ENCODE measurements at places on chromosomes 3 and 15.

GRCh38 chr3:152054315-152054714 is 180.9 kb downstream of the SUCNR1 start:
- DNase-seq = no peak

GRCh38 chr3:79086514-79086913 is 681.3 kb downstream of the ROBO1 start:
- peak; percentile 16 for DNase-seq

DNA sequence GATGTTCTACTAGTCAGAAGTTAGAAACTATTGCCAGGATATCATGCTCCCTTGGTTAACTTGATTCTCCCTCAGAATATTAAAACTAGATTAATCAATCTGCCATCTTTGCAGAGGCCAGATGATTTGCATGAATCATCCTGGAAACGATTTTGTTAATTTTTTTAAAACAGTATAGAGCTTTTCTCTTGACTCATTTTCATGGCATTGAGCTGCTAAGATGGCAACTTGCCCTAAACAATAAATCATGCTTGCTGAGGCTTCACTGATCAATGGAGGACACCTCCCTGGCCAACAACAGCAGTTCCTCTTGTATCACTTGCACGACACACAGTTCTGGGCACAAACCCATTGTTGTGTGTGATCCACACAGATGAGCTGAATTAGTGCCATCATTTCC is 109.1 kb downstream of the COL6A6 start:
- DNase-seq = no peak

DNA sequence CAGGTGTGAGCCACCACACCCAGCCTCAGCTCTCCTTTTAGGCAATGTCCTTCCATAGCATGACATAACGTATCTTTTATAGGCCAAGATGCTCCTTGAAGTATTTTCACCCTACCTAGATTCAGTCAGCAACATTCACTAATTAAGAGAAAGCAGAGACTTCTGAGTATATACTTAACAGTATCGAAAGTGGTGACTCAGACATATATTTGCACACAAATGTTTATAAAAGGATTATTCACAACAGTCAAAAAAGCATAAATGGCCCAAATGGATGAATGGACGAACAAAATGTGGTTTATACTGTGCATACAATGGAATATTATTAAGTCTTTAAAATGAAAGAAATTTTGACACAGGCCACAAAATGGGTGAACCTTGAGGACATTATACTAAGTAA is 108.6 kb downstream of the ZNF385D start:
- no peak for DNase-seq

GRCh38 chr3:112569265-112569664 is 7.4 kb downstream of the SLC35A5 start:
- no peak for DNase-seq

- no peak for DNase-seq
Measured at GRCh38 chr3:156360963-156361362, 194.0 kb downstream of the SSR3 start.

GRCh38 chr3:153970047-153970446 is 151.1 kb upstream of the ARHGEF26 start:
- DNase-seq = no peak

DNA sequence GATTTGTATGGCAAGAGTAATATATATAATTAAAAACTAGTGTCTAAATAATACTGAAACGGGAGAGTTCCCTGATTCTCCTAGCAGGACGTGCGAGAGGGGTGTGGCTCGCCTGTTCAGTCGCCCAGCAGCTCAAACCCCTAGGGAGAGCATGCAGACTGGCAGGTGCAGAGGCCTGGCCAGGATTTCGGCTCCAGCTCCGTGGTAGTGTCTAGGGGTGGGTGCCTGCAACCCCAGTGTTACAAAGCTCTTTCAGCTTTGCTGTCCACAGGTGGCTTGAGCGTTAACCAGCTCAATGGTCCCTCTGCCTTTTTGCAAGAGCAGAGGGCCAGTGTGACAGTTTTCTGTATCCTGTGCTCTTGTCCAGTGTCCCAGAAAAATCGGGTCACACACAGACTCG is 226.6 kb downstream of the ALCAM start:
- no peak for DNase-seq

DNA sequence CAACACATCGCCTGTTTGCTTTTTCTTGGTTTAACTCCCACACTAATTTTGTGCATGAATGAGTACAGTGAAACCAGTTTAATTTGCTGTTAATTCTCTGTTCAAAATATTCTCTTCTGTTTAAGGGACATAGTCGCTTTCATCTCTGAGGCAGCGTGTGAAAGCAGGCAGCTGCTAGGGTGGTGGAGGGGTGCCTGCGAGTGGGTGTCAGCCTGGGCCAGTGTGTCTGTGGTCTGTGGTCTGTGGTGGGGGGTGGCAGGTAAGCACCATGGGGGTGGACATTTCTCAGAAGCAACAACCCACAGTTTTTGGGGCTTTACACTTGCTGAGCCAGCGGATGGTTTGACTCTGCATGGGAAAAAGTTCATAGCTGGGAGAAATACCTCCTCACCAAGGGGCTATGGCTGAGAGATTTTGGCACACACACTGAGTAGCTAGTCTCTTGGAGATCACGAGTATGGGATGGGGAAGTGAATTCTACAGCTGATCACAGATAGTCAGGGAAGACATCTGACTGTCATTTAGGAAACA is 109.2 kb downstream of the EPHB1 start:
- DNase-seq = no peak

DNA sequence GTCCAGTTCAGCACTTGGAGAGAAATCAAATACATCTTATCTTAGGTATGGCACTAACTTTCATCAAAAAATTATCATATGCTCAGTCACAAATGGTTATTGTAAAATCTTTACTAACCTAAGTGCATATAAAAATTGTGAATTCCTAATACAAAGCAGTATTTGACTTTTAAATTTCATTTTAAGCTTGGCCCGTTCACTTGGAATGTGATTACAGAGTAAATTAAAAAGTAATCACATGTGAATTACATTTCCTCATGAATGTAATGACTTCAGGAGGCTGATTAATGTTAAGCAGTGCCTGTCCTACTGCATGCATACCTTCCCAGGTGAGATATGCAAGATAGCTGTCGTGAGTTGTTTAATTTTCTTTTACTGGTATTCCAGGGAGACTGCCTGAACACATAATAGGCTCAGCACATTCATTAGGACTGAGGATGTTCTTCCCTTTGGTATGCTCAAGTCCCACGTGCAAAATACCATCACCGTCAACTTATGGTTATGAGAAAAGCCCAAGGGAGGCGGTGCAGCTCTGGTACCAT is 1053.0 kb downstream of the FHIT start:
- no peak for DNase-seq

GRCh38 chr3:138394686-138395085 is 39.7 kb upstream of the ESYT3 start:
- DNase-seq = no peak

DNA sequence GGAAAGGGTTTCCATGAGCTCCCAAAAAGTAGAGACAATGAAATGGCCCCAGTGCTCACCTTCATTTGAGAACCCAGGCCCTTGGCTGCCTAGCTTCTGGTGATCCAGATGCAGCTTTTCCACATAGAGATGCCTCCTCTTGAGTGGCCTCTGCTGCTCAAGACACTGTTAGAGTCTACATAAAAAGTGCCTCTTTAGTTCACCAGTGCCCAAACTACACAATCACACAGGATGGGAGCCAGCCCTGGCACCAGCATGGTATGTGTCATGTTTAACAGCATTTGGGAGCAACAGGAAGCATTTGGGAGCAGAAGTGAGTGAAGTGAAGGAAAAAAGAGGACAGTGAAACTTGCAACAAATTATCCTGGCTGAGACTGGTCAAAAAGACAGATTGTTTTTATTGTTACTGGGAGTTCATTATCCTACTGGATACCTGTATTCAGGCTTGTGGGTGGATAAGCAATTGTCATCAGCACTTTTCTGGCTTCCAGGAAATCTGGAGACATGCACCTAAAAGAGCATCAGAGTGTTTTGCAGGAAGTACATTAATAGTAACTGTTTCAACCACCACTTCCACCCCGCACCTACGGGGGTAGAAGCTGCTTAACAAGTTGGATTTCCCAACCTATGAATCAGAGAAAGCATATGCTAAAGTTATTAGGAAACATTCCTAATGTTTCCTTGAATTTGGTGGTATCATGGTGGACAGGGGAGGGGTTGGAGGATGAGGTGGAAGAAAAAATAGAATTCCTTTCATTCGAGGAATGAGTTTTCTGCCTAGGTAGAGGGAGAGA is 416.2 kb downstream of the IGSF11 start:
- peak; percentile 38 for DNase-seq

- no peak for DNase-seq
Measured at GRCh38 chr3:80999481-80999880, 762.0 kb downstream of the GBE1 start.

GRCh38 chr3:120364821-120365220 is 15.7 kb upstream of the LRRC58 start:
- peak; percentile 20 for DNase-seq

DNA sequence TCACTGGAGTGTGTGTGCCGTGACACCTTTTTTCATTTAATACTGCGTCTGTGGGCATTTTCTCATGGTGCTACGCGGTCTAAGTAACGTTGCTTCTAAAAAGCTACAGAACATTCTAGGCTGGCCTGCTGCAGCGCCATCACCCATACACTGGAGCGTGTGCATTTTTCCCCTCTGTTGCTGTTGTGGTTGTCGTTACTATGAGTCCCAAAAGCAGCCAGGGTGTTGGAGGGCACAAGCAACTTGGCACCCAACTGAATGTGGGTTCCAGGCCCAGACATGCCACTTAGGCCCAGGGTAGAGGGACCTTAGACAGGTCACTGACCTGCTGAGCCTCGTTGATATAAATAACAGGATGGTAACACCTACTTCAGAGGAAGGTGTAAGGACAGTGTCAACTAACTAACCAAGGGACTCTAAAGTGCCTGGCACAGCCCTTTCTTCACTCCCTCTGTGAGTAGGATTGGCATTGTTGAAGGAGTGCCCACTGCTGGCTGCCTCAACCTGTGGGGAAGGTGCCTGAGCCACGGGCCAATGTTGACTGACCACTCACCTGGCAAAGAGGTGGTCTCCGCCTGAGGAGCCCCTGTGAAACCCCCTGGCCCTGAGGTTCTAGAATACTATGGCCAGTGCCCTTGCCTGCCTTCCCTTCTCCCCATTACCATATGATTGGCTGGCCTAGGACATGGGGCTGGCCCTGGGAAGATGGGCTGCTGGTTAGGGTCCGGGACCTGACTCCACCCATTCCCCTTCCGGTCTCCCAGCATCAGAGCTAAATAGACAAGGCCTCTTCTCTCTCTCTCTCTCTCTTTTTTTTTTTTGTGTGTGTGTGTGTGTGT is 3.5 kb downstream of the CSK start:
- no peak for DNase-seq

- no peak for DNase-seq
Measured at GRCh38 chr3:150015901-150016300, 45.2 kb upstream of the PFN2 start.

DNA sequence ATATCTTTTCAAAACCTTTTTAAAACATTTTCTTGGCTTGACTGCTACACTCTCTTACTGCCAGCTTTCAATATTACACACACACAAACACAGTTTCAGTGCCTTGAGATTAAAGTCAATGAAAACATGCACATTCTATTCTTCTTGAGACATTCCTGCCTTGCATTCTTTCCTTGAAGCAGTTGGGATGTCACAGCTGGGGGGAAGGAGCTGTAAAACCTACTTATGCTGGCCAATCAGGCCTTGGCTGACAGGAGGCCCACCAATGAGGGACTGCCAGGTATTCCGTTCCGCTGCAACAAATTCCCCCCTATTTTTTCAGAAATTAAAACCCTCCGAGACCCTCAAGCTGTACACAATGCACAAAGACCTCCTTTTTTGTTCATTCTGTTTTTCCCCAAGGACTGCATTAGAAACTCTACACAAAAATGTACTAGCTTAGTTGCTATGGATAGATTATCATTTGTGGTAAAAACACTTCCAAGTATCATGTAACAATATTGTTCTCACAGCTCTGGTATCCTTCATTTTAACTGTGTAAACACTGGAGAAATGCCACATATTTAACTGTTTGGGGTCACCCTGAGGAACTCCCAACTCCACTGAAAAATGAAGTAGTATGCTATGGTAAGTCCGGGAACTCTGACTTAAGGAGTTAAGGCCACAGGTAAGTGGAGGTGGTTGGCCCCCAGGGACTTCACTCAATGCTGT is 18.5 kb downstream of the FSTL1 start:
- no peak for DNase-seq

DNA sequence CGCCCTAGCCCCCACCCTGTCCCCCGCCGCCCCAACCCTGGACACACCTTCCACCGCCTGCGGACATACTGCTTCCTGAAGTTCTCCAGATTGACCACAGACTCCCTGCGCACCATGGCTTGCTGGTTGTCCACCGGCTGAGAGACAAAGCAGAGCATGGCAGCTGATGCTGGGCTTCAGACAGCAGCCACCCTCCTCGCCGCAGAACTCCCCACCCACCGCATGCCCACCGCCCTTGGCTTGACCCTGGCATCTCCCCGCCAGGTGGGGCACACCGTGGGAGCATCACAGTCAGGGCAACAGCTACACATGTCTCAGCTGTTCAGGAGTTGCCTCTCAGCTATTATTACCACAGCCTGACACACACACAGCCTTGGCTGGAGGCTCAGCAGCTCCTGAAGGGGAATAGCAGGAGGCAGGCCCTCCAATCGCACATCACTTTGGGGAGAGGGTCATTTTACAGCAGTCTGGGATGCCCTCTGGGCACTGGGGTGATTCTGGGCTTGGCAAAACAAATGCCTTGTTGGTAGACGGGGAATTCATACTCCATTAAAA is 78.4 kb upstream of the HERC1 start:
- DNase-seq = no peak

GRCh38 chr15:55897560-55898336 is 95.7 kb downstream of the NEDD4 start:
- DNase-seq = peak; percentile 89

- peak; percentile 68 for DNase-seq
Measured at GRCh38 chr3:134197681-134198261, 52.9 kb downstream of the RYK start.

DNA sequence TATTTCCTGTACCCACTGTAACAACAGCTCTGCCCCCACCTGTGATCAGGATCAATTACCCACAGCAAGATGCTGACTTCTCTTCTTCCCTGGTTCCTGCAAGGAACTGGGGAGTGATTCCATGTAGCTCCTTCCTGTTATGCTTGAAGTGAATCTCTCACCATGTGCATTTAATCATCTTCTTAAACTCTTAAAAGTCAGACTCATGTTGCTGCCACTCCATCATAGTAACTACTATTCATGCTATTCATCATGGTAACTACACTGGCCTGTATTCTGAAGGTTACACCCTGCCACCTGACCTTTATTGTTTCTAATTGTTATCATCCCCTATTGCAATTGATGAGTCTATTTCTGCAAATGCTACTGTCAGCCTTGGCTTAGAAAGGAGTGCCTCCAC is 89.5 kb downstream of the SUCNR1 start:
- no peak for DNase-seq

- DNase-seq = peak; percentile 10
Measured at GRCh38 chr15:100308608-100309007, 33.2 kb downstream of the ADAMTS17 start.

All from RWPE1 (cell line).